ENCODE measurements at places on chromosomes 4 and X.
A peak's percentile ranks its signal among the peaks of the same experiment; 100 is the strongest.

- no peak for DNase-seq
Measured at GRCh38 chrX:107979534-107979933, 2.6 kb downstream of the TEX13B start.

GRCh38 chr4:57053508-57053907, 56.7 kb downstream of the IGFBP7 start:
- no peak for DNase-seq

DNA sequence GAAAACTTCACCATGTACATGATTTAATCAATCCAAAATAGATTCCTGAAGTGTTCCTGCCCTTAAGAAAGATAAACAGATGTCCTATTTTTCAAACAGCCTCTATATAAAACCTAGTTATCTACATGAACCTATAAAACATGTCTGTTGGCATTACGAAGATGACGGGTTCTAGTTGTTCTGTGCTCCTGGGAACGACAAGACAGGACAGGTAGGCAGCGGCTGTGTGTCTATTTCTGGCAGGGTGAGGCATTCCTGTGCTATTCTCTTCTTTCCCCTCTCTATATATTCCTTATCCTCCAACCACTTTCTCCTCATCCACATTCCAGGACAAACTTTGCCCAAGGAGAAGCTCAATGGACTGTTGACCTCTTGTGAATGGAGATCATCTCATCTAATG, 6.1 kb downstream of the FAT1 start:
- no peak for DNase-seq

DNA sequence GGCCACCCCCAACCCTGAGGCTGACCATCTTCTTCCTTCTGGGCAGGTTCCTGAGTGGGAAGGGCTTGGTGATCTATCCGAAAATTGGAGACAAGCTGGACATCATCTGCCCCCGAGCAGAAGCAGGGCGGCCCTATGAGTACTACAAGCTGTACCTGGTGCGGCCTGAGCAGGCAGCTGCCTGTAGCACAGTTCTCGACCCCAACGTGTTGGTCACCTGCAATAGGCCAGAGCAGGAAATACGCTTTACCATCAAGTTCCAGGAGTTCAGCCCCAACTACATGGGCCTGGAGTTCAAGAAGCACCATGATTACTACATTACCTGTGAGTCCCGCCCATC, 9.7 kb downstream of the EFNB1 start:
- no peak for DNase-seq

GRCh38 chr4:40749717-40750460, at the start of gene NSUN7:
Gene NSUN7 (plus strand): TSS chr4:40749955. CDS start chr4:40750694, 739 bp downstream.
- DNase-seq: peak; percentile 74

DNA sequence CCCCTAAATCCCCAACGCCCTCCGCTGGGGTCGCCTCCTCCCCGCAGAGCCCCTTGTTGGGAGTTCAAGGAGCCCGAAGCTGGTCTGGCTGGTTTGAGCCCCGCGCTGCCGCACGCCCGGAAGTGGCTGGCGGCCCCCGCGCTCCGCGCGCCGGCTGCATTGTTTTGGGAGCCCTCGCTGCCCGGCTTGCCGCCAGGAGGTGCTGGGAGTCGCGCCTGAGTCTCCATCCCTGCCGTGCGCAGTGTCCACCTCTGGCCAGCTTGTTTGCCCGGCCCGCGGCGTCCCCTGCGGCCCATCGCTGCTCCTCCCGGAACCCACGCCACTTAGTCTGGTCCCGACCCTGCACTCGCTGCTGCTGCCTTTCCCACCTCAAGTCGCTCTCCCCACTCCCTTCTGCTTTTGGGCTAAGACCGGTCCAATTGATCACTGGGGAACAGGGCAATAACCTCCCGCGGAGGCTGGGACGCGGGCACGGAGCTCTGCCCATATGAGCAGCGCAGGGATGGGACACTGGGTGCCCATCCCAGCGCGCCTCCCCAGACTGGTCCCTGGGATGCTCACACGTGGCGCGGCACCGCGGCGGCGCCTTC, 2.2 kb upstream of the SFRP2 start:
- DNase-seq: peak; percentile 60

DNA sequence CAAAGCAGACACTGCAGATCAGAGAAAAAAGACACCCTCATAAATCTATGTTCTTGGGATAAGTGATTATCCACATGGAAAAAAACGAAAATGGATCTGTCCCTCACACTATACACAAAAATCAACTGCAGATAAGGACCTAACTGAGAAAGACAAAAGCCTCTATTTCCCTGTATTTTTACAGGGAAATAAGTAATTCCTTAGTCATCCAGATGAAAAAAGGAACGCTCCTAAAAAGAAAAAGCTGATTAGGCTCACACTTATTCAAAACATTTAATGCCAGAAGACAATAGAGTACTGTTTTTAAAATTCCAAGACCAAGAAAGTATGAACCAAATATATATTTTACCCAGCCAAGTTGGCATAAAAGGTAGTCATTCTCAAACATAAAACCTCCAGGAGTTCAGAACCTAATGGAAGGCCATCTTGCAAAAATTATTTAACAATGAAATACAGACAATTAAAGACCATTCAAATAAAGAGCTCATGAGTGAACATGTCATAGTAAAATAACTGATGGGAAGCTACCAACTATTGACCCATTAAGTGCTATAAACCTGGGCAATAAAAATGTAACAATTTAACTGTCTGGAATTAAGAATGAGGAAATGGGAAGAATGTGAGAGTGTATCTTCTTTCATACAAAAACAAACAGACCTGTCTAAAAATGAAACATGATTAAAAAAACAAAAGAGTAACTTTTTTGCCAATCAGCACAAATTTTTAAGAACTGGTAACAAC, 20.4 kb downstream of the PAPSS1 start:
- no peak for DNase-seq

DNA sequence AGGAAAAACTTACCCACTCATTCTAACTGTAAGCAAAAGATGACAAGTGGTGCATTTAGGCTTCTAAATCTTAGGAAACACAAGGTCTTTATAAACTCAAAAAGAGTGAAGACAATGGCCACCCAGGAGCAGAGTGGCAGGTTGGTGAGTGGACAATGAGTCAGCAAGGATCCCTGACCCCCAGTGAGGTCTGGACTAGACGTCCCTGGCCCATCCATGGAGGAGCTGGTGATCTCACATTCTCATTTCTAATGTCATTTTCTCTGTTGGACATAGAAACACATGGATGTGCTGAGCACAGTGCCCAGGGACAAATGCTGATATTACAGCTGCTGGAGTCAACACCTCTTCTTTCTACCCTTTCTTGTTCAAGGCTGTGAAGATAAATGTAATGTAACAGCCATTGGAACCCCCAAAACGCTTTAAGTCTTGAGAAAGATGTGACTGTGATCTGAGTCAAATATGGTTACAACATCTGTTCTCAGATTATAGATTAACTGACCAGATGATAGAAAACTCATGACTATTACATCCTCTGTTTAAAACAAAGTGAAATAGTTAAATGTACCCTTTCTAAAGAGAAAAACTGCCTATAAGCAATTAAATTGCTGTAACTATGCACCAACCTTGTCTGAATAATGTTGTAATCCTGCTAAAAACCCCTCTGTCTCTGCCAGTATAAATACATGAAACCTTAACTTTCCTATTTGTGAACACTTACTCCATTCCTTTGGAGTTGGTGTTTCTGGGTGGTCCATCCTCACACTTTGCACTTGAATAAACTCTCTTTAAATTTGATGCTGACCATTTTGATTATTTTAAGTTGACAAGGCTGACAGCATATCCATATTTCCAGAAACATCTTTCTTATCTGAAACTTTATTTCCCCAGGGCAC, 92.7 kb downstream of the USP46 start:
- no peak for DNase-seq

- DNase-seq: peak; percentile 5
Measured at GRCh38 chr4:7541414-7541810, 106.7 kb upstream of the PSAPL1 start.

- DNase-seq: no peak
Measured at GRCh38 chrX:48677516-48677915, 6.1 kb upstream of the WAS start.

DNA sequence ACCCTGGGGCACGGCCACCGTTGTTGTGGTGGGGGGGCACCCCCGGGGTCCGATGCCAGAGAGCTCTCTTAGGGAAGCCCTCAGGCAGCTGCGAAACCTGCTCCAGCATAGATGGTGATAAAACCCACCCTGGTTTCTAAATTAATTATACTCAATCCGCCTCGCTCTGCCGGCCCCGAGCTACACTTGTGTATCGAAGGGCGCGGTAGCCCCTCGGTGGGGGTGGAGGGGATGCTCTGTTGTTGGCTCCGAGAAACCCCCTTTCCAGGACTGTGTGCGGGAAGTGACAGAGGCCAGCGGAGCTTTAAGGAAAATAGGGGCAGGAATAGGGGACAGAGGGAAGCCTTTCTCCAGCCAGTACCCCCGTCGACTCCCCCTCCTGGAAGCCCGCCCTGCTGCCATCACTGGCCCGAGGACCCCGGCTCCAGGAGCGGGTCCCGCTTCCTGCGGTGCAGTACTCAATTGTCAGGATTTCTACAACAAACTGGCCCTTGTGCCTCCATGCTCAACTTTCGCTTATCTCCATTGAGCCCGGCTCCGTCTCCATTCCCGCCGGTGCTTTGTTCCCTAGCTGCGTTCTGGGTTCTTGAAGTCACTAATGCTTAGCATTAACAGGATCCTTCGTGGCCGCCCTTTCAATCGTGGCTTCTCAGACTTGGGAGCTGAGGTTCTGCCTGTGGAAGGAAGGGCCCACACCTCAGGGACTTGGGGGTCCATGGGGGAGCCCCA, 408.2 kb downstream of the BCOR start:
- DNase-seq: no peak

GRCh38 chrX:29841750-29842149, 373.6 kb upstream of the MAGEB2 start:
- DNase-seq: no peak

- no peak for DNase-seq
Measured at GRCh38 chr4:7015383-7016035, 27.7 kb upstream of the TADA2B start.

DNA sequence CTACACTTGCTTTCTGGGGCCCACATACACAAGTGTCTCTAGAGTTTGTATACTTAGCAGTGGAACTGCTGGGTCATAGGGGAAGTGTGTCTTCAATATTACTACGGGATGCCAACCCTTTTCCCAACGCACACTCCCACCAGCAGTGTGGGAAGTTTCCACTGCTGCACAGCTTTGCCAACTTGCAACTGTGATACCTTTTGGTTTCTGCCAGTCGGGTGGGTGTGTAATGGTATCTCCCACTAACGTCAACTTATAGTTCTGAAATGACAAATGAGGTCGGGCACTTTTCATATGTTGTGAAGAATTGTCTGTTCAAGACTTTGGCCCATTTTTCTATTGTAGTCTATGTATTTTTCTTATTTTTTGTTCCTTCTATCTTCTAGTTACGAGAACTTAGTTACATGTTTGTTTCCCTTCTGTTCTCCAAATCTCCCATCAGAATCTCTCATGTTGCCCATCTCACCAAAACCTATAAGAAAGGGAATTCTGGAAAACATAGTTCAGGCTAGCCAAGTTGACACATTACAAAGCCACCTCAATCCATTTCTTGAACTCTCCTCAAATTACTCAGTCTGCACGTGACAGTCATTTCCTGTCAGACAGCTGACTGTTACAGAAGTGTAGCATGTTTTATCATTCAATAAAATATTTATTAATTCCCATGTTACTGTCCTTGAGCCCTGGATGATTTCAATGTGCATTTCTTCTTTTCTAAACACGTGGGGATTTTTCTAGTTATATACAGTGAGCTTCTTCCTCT, 30.7 kb downstream of the PNMA6E start:
- no peak for DNase-seq

DNA sequence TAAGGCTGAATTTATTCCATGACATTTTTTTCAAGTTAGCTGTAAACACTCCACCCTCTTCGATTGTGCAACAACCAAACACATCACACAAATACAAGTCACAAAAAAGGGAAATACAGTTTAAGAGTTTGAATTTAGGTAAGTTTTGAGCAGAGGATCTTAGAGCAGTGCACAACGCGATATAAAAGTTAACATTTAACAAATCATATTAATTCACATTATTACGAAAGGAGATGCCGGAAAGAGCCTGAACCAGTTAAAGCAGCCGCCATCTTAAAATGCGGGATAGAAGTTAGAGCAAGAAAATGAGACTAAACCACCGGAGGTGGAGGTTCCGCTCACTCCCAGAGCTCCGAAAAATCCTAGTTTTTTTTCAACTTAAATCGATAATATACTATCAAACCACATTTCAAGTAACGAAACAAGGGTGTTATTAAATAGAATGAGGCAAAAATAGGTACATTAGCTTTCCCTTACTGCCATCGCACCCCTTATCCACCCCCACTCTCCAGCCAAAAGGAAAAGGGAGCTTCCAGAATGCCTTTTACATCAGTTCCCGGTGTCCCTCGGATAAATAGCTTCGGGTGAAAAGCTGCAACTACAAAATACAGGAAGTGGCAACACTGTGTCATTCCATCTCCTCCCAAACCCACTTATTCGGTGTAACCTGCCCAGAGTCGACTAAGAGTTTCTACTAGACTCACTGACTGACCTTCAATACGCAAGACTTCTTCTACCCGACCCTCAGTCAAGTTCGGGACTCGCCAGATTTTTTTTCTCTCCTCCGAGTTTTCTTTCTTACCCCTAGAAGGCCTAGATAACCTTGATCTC, 1.9 kb downstream of the UBE2D3 start:
- peak; percentile 66 for DNase-seq

DNA sequence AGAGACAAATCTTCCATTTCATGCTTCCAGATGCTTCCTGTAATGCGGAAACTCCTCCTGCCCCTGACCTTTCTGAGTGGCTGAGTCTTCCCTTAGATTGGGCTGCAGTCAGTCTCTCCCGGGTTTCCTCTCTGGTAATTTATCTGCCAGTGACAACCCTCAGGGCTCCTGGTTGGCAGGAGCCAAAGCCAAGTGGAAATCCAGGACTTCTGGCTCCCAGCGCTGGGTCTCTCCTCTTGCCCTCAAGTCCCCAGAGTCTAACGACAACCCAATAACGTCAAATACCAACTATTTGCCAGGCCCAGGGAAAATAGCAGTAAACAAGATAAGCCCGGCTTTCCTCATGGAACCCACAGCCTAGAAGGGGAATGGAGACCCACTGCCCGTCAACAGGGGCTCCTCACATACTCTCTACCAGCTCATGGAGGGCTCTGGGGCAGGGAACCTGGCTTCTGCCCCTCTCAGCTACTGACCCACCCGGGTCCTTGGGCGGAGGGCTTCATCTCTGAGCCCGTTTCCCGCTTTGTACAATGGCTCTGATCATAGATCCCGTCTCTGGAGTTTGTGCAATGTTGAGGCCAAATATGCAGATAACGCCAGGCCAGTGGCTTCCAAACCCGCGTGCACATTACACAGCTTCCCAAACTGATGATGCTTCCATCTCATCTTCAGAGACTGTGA, 1.1 kb upstream of the TBC1D14 start:
- no peak for DNase-seq

GRCh38 chrX:23911126-23911835, 3.5 kb downstream of the CXorf58 start:
- DNase-seq: no peak

- DNase-seq: no peak
Measured at GRCh38 chrX:124605511-124605910, 259.1 kb downstream of the SH2D1A start.

- no peak for DNase-seq
Measured at GRCh38 chrX:41522081-41522480, 74.9 kb downstream of the NYX start.
